ENCODE measurements at places on chromosomes 4 and X.

- no peak for DNase-seq
These were observed 6.5 kb downstream of the BEX3 start for GRCh38 chrX:103382877-103383276.

DNA sequence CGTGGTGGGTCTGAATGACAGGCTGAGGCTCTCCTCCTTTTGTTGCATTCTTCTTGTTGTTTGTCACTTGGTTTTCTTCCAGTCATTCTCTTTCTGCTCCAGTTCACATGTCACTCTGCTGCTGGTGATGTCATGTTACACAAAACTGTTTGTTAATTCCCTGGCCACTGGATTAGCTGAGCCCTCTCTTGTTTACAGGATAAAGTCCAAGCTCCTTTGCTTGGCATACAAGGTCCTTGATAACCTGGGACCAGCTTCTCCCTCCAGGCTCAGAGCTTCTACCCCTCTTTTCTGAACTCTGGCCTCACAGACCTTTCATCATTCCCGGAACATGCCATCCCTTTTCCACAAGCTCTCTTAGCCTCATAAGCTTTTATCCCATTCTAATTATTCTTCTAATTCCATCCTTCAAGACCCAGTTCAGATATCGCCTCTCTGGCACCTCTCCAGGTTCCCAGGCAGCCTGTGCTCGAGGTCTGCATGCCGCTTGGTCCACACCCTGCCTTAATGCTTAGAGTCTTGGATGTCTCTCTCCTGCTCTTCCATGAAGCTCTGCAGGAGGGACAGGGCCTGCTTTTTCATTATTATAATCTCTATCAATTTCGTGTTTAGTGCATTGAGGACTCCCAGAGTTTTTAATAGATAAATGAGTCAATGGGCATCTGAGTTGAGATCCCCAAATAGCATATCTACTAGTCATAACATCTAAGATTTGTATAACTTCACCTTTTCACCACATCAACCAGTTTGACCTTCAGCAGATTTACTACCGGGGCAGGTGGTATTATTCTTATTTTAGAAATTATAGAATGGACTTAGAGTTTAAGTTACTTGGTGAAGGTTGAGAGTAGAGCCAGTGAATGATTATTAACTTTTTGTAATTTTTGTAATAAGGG is 98.7 kb downstream of the TMEM131L start:
- no peak for DNase-seq

GRCh38 chrX:105191878-105192277 is 28.6 kb downstream of the TEX13A start:
- no peak for DNase-seq

- DNase-seq: peak; percentile 43
These were observed 29.1 kb downstream of the RIPPLY1 start for GRCh38 chrX:106874075-106874474.

GRCh38 chrX:123881330-123881729 is 21.5 kb downstream of the XIAP start:
- no peak for DNase-seq

GRCh38 chr4:140738139-140738538 is 18.0 kb downstream of the TBC1D9 start:
- no peak for DNase-seq

GRCh38 chrX:2701600-2701999 is 10.5 kb downstream of the CD99 start:
- DNase-seq: no peak

DNA sequence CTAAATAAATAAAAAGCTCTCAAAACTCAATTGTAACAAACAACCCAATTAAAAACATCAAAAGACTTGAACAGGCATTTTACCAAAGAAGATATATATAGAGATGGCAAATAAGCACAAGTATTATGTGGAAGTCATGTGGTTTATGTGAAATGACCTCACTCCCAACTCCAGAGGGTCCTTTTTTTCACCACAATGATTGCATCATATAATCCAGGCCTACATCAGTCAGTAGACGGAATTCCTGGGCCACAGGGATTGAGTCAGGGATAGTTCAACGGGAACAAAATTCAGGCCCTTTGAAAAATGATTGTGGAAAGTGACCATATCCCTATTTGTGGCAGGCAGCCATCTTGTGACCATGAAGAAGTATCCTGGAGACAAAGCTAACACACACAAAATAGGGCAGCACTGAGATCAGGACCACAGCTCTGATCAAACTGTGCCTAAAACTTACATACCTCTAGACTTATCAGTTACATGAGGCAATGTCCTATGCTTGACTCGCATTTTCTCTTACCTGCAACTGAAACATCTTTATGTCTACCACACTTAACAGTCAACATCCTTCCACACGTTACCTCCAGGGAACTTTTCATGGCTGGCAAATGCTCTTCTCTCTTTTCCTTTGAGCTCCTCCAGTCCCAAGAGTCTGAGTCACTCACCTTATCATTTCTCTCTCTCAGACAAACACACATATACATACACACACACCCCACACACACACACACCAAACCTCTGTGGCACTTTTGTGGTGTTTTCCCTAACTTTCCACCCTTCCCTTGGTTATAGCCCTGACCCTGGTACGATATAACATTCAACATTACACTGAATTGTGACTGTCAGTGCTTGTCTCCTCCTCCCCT is 113.5 kb downstream of the PHF8 start:
- DNase-seq: no peak

GRCh38 chrX:68186552-68187262 is 246.6 kb downstream of the OPHN1 start:
- no peak for DNase-seq

GRCh38 chr4:112517067-112517634 is 1.2 kb upstream of the NEUROG2 start:
- DNase-seq: no peak

GRCh38 chr4:136706942-136707341 is 825.4 kb downstream of the PCDH18 start:
- no peak for DNase-seq

- DNase-seq: no peak
These were observed 110.8 kb upstream of the FAM9B start for GRCh38 chrX:9144701-9145241.

GRCh38 chr4:168919706-168920324 is 90.2 kb downstream of the CBR4 start:
- DNase-seq: no peak

DNA sequence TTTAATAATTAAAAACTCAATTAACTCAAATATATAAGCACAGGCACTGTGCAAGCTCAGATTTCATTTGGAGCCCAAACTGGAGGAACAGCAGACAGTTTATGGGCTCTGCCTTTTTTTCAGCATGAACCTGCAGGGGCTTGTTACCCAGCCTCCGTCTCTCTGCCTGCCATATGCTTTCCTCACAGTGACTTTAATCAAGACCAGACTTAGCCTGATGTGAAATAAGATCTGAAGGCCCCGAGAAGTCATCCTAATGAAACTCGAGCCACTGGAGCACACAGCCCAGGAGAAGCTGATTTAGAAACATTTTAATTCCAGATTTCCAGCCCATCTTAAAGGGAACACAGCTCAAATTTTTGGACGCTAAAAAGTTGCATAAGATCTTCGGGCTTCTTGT is 55.6 kb downstream of the SPATA18 start:
- DNase-seq: no peak

DNA sequence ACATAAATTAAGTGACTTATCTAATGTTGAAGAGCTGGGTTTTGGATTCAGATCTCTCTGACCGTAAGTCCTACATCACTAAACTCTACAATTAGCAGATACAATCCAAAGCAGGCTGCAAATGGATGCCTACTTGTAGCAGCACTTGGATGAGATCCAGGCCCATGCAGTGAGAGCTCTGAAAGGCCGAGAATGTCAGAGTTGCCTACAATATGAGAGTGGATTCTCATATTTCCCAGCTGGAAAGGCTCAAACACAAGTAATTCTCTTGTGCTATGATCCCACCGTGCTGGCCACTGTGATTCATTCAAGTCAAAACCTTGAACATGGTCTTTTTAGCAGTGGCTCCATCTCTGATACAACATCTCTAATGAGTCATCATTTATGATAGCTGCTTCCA is 125.4 kb upstream of the CHRDL1 start:
- peak; percentile 35 for DNase-seq

DNA sequence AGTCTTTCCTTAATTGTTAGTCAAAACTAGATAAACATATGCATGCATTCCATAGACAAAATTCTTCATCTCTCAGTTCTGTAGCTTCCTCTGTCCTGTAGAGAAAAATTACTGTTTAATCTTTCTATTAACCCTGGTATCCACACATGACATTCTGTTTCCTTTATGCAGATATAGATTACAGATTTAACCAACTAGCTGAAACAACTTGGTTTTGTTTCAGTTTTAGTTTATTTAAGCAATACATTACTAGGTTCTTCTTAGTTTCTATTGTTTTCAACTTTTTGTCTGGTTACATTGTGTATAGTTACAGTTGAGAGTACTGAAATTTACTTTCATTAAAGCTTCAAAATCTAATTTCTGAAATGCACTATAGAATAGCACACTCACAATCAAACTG is 933.9 kb upstream of the EPHA5 start:
- no peak for DNase-seq

DNA sequence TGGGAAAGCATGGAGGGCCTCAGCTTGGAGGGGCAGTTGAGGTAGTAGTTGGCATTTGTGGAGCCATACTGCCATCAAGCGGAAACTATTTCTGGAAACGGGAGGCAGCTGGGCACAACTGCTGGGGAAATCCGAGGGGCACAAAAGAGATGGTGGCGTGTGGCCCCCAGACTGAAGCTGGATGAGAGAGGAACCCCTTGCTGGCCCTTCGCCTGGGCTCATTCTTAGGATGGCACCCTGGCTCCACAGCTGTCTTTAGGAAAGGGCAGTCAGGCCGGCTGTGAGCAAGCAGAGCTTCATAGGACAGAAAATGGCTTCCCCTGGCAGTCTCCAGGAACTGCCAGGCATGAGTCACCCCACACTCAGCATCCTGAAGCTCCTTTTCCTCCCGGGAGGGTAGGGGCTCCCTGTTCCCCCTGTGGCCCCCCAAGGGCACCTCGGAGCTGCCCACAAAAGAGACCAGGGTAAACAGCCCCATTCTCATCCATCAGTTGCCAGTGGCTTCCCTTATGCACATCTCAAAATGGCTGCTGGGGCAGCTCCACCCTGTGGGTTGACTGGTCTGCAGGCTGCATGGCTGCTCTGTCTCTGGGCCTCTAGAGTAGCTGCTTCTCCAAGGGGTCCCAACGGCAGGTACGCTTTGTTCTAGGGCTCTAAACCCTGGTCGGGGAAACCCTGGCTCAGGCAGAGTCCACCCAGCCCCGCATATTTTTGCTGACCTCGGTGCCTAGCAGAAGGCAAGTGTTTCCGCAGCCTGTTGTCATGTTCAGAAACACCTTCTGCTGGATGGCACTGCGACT is 64.7 kb downstream of the NBDY start:
- peak; percentile 4 for DNase-seq

GRCh38 chrX:68018248-68019203 is 414.8 kb downstream of the OPHN1 start:
- DNase-seq: no peak

GRCh38 chr4:153976954-153977353 is 188.1 kb upstream of the SFRP2 start:
- no peak for DNase-seq

- peak; percentile 3 for DNase-seq
These were observed 988.7 kb downstream of the FAM133A start for GRCh38 chrX:94662689-94663088.

DNA sequence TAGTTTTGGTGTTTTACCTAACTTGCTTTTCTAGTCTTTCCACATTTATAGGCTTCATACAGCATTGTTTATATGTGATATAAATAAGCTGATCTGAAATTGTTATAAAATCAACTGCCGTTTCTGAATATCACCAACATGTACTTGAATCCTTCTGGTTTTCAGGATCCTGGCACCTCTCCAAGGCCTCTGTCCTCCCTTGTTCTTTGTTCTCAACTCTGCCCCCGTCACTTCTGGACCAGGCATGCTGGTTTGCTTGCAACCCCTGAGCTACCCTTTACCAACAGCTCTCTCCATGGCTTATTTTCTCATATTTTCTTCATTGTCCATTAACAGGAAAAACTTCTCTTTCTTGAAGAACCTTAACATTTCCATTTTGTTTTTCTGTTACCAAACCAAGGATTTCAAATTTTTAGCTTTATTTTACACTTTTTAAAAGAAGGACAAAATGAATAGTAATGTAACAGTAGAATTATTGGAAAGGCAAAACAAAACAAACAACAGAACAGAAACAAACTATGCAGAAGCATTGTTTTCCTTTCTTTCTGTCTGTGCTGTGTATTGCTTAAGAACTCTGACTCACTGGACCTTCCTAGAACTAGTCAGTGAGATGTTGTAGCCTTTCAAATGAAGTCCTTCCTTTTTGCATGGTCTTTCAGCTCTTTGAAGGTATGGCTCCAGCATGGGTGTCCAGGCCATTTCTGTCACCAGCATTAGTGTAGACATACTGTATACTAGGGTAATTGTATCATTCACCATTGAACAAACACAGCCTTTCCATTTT is 44.8 kb downstream of the BANK1 start:
- DNase-seq: peak; percentile 6
